ENCODE measurements at places on chromosomes 7 and 10. TPM values are rescaled to one million over a fixed set of nuclear protein-coding genes. Genes with fewer than 3 reads are reported as not detected.

GRCh38 chr10:126387041-126387921 lies 996 bp downstream of the ADAM12 start:
- DNase-seq: no peak

GRCh38 chr10:79453392-79453791 lies 8.0 kb upstream of the ZCCHC24 start:
- no peak for DNase-seq

- no peak for DNase-seq
Observed at GRCh38 chr10:52212802-52213201, 101.3 kb upstream of the DKK1 start.

GRCh38 chr10:10855151-10855581 lies 162.5 kb upstream of the CELF2 start:
- DNase-seq: no peak

DNA sequence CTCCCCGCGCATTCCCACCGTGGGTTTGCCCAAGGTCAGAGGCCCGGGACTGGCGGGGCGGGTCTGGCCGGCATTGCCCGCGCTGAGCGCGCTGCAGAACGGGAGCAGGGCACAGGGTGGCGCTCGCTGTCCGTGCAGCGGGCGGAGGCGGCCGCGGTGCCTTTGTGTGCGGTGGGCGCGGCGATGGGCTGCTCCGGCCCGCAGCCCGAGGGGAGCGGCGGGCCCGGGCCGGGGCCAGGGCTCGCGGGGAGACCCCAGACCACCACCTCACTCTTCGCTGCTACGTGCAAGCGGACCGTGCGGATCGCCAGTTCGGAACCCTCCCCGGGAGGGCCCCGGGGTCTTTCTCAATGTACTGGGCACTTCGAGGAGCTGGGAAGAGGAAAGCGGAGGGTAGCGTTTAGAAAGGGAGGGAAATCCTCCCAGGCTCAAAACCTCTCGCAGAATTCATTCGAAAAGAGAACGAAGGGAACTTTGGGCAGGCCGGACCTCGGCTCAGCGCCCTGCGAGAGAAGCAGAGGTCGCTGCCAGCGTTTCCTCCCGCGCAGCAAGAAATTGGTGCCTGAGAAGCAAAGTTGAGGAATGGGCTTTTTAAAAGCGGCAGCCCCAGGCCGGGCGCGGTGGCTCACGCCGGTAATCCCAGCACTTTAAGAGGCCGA lies 8.5 kb downstream of the SP8 start:
- DNase-seq: no peak

GRCh38 chr7:38512704-38513103 lies 118.5 kb downstream of the AMPH start:
- no peak for DNase-seq

DNA sequence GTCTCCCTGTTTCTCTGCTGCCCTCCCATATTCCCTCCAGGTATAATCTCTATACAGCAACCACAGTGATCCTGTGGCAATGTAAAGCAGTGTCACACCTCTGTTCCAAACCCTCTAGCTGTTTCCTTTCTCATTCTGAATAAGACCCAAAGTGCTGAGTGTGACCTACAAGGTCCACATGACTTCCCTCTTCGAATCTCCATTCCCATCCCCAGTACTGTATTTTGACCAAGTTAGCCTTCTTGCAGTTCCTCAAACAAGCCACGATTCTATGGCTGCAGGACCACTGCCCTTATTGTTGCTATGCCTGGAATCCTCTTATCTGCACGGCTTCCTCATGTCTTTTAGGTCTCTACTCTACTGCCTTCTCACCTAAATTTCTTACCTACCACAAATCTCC lies 291.9 kb downstream of the DOCK4 start:
- no peak for DNase-seq

DNA sequence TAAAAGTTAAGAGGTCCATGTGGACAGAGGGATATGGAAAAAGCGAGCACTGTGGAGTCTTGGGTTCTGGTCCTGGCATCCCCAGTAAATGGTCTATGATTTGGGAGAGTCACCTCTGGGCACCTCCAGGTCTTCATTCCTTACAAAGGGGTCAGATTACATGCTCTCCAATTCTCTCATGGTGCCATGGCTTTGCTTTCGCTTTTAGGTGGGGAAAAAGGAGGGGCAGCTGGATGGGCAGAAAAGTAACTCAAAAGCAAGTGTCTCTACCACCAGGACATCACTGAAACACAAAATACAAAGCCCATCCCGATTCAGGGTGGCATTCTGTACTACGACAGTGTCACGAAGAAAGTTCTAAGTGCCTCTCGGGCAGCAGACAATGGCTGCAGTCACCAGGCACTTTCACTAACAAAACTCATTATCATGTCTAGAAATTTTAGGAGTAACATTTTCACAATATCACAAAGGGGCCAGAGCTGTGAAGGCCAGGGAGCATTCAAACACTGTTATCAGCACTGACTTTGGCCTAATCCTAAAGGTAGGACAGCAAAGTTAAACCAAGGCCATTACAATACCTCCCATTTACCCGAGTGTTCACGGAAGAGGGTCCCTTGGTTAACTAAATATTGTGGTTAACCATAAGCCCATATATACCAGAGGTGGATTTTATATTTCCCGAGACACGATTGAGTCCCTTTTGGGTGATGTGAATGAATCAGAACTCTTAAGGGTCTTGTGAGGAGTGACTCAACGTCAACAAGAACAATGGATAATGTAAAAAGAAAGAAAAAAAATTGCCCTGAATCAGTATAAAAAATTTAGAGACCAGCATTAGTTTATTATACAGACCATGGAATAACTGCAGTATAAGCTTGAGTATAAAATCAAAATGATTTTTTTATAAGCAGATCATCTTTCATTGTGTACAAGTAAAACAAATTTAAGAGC lies 2.5 kb downstream of the PSAP start:
- DNase-seq: no peak

- no peak for DNase-seq
Observed at GRCh38 chr10:92278996-92279696, 11.7 kb downstream of the CPEB3 start.

DNA sequence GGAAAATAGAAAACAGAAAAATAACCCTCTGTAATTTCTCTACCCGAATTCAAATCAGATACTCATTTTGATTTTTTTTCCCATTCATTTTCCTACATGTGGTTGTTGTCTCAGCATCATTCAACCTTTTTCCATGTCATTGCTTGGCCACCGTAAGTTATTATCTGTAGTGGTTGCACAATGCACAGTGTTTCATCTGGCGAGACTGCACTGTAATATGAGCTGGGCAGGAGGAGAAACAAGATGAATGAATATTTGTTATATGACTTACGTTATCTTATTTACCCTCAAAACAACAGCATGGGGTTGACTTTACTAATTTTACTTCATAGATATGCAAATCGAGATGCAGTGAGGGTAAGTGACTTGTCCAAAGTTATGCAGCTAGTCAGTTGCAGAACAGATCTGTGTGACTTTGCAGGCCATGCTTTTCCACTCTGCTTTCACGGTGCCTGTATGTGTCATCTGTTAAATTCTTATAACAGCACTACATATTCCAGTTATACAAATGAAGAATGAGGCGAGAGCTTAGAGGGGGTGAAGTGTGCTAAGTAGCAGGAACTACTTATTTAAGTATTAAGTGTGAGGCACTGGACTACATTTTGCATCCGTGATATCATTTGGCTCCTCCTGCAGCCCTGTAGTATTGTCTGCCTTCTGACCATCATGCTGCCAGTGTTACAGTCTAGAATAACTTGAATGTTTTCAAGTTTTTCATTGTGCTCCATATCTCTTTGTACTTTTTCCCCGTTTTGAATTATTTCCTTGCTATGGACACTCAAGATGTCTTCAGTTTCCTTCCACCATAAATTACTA lies 56.7 kb downstream of the ZMYND11 start:
- DNase-seq: no peak

DNA sequence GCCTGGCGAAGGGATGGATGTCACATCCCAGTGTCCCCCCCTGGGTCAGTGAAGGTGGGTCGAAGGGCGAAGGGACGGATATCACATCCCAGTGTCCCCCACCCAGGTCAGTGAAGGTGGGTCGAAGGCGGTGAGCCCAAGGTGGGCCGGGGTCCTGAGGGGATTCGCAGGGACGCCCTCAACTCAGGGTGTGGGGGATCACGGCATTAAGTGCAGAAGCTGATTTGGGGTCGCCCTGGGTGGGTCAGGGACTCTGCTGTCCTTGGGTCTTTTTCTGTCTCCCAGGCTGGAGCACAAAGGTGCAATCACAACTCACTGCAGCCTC lies 21.9 kb downstream of the ADAP1 start:
- DNase-seq: no peak

DNA sequence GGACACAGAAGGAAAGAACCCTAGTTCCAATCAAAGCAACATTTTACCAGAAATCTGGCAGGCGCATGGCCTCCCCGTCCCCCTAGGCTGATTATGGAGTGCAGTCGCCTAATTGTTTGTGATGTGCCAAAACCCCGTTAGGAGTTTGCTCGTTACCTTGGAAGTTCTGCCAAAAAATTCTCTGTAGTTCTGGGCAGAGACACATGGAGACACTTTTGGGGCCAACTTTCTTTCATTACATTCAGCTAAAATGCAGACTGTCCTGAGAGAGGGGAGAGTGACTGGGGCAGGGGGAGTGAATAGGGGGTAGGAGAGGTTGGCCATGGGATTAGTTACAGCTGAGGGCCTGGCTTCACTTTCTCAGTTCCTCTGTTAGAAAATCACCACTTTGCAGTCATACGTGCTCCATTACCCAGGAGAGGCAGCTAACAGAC lies 158.0 kb upstream of the NPVF start:
- DNase-seq: no peak

DNA sequence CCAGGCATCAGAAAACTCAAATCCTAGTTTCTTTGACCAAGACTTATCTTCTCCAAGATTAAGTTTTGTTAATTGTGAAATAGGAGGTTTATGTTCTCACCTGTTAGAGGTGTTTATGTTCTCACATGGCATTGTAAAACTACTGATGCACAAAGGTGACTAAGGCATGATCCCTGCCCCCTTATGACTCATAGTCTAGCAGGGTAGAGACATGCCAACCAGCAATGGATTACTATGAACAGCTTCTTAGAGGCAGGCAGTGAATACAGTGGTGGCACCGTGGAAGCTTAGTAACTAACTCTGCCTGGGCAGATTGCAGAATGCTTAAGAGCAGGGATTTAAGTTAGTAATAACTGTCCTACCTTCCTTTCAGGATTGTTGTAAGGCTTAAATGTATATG lies 400.9 kb downstream of the SORCS3 start:
- no peak for DNase-seq

DNA sequence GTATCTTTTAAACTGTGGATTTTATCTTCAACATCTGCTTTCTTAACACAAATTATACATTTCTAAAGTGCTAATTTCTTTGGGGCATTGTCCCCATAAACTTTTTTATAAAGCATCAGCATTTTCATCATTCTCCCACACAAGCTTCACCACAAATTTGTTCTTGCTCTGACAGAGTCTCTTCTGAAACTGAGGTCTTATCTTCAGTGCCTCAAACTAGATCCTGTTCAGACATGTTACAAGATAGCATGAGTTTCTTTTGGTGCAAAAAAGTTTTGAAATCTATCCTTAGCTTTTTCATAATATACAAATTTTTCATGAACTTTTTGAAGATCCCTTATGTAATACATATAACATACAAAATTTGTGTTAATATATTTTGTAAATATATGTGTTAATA lies 346.6 kb downstream of the IPMK start:
- no peak for DNase-seq

DNA sequence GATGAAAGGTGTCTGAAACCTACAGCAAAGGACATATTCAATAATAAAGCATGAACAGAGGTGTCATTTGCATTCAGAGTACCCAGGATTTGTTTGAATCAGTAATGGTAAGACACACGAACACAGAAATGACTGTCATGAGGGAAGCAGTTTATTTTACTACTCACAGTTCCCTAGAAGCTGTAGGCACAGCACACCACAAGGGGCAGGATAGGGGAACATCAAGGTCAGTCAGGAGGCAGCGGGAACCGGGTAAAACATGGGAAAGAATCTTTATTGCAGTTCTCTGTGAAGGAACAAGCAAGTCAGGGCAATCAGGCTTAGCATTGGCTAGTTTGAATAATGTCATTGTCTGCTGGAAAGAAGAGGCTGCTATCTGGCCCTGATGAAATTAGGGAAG lies 70.2 kb upstream of the PDSS1 start:
- no peak for DNase-seq

DNA sequence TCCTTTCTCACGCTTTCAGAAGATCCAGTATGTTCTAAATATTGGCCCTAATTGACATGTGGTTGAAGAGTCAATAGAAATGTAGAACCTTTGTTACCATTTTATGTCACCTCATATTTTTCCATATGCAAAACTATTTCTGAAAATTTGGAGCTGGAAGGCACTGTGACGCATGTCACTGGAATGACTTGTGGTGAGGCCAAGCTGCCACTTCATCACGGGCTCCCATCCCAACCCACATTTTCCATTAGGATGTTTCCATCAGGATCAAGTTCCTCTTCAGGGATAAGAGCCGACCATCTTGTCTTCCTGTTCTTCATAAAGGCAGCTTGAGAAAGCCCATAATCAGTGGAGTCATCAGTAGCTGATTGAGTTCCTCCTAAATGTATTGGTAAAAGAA lies 1241.7 kb downstream of the GATA3 start:
- DNase-seq: no peak

LIPF gene
- not detected for total RNA-seq

VSTM4 gene
- total RNA-seq: 0.26 TPM

COL13A1 gene
- 33.6 TPM for total RNA-seq

BTBD16 gene
- not detected for total RNA-seq

MPP7 gene
- 0.07 TPM for total RNA-seq

GBX1 gene
- not detected for total RNA-seq

MYL10 gene
- total RNA-seq: not detected

ERVW-1 gene
- total RNA-seq: not detected

AKAP9 gene
- total RNA-seq: 26.8 TPM

ADAM8 gene
- total RNA-seq: 0.46 TPM

PON3 gene
- total RNA-seq: 0.20 TPM

All from pulmonary artery endothelial cell (primary cell).